Stimulated activated CD8-positive, alpha-beta memory T cell treated with anti-CD3 and anti-CD28 coated beads, Interleukin-4, amount 100 ng/mL, for 24 hours (primary cell): ENCODE measurements at places on chromosomes 2 and 18.

GRCh38 chr2:56334622-56335021 lies 150.8 kb downstream of the CCDC85A start:
- no peak for DNase-seq

DNA sequence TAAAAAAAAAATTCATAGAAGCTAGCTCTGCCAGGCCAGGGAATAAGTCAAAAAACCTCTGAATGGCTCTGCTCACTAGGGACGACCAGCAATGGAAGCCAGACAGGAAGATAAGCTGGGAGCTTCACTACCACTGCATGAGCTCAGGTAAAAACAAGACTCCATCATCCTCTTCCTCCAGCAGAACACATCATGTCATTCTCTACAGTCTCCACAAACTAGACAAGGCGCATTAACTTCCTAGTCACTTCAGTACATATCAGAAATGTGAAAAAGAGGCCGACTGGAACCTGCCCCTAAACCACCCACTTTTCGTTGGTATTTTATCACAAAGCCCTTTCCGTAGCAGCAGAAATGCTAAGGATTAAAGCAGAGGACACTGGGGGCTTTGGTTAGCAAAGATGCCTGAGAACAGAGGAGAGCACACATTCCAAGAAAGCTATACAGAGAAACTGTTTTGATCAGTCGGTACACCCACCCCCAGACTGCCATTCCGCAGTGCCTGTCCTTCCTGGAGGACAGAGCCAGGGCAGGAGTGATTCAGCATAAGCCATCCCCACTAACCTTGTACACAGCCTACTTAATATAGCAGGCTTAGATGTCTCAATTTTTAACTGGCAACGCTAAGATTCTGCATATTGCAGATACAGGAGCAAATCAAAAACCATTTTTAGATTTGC lies 53.4 kb downstream of the AAK1 start:
- DNase-seq: no peak

- DNase-seq: no peak
These were observed 85.3 kb downstream of the CAPN13 start for GRCh38 chr2:30721668-30722647.

DNA sequence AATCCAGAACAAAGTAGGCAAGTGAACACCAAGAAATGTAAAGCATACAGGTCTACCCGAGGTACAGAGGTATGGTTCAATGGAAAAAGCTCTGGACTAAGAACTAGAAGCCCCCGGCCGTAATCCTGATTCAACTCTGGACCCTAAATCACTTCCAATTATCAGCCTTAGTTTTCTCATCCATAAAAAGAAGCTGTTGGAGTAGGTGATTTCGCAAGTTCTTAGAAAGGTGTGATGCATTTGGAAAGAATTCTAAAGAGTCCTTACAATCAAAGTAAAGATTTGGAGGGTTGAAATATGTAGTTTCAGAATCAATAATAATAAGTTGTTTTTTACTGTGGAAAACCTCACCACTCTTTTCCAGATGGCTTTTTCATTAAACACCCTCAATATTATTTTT lies 622.1 kb upstream of the ID2 start:
- DNase-seq: no peak

DNA sequence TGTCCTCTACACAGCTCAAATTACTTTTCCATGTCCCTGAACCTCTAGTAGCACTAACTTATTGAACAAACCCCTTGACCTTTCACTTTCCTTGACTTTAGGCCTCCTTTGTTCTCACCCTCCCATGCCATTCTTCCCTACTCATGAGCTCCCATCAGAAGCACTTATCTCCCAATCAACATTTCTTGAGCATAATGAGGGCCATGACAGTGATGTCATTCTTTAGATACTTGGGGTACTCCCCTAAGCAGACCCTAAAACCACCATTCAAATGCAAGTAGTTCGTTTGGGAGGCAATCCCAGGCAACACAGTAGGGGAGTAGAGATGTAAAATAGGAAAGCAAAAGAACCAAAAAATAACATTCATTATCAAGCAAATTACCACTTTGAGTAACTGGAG lies 115.9 kb upstream of the ARHGAP28 start:
- DNase-seq: no peak

- no peak for DNase-seq
These were observed 89.5 kb downstream of the COL6A3 start for GRCh38 chr2:237324405-237324831.

DNA sequence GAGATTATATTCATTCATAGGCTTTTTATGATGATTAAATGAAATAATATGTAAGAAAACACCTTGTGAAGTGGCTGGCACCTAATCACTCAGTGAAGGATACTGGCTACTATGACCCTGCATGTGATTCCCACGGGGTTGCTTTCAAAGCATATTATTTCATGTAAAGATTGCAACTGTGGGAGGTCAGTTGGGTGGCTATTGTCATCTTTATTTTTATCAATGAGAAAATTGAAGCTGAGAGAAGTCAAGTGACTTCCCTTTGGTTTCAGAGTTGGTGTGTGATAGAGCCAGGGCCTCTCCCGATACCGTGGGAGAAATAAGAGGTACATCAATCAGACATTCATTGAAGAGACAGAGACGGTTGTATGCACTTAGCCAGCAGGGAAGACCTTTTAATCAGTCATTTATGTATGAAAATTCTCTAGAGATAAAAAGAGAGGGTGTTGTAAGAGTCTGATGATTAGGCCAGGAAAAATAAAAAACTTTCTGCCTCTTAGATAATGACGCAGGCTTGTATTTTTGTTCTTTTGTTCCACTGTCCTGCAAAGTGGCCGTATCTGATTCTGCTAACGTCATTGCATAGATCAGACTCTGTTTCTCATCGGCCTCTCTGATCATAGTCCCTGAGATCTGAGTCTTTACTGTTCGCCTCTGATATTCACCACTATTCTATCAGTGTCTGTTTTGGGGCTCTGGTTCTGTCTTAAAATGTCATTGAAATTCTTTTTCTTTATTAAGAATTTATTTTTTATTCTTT lies 50.5 kb downstream of the QPCT start:
- DNase-seq: no peak

DNA sequence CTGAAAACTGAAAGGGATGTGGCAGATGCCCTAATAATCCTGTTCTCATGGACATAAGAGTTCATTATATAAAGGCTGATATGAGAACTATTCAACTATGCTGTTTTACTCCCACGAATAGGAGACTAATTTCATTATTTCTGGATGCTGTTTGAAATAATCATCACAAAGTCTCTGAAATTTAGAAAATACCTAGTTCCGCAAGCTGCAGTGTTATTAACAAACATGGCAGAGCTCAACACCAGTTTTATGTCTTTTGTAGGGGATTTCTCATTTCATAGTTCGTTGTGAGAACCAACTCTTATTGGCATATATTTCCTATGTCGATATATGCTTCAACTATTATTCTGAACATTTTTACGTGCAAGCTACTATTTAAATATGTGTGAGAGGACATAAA lies 200.3 kb upstream of the SLC8A1 start:
- DNase-seq: no peak

DNA sequence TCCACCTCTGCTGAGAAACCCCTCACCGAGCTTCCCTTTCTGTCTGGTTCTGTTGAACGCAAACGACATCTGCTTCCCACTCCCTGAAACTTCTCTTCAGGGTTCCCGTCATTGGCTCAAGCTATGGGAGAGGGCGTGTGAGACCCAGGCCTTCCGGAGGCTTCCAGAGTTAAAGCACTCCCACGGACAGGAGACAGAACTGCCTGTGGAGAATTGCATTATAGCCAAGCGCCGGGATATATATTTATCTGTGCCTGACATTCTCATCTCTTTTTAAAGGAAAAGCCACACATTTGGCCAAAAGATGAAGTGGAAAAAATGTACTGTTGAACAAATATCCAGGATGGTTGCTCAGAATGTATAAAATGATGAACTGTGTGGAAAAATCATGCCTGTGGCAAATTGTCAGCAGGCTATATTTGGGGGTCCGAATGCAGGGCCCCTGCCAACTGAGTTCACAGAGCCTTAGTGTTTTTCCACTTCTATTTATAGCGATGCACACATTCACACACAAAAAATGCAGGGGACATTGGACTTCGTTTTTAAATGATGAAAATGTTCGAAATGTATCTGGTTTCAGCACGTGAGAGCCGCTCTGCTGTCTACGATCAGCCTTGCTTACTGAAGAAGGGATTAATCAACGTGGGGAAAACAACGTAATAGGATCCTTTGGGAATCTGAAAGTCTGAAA lies 59.5 kb downstream of the E2F6 start:
- DNase-seq: no peak

DNA sequence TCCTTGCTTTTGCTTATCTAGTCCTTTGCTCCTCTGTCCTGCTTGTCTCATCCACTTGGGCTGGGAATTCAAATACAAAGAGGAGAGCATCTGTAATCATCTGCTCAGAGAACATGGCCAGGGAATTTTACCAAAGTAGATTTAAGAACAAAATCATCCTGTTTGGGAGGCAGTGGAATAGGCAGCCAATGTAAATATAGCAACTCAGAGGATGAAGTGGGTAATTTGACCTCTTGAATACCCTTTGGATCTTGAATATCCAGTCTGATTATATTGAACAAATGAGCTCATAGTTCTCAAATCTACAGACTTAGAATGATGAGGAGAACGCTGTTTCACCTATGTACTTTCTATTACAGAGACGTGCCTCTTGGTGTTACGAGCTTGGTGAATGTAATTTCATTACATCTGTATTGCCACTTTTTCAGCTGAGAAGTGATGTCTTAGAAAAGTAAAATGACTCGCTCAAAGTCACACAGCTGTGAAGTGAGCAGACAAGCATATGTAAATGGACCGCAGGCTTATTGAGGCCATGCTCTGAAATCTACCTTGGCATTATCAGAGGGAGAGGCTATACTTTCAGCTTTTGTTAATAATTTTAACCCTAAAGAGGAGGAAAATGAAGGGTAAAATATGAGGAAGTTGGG lies 266.3 kb downstream of the MTX2 start:
- no peak for DNase-seq

GRCh38 chr2:60885683-60886082 lies 4.3 kb downstream of the REL start:
- no peak for DNase-seq

DNA sequence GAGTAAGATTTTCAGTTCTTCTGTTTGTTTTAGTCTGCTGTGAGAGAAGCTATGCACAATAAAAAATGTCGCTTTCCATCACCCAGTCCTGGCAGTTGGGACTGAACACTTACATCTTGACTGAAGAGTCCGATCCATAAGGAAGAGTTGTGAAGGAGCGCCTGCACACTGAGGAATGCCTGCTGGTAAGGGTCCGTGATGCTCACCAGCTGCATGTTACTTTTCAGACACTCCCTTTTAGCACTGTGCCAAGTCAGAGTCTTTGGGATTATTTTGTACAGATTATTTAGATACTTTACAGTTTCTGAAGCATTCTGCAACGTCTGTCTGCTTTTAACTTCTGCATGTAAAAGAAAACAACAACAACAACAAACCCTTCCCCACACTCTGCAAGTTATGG lies 42.6 kb upstream of the CD302 start:
- DNase-seq: no peak

- no peak for DNase-seq
These were observed 18.1 kb downstream of the CPSF3 start for GRCh38 chr2:9441556-9441955.

- DNase-seq: no peak
These were observed 65.1 kb upstream of the MAPRE2 start for GRCh38 chr18:34976123-34976522.

DNA sequence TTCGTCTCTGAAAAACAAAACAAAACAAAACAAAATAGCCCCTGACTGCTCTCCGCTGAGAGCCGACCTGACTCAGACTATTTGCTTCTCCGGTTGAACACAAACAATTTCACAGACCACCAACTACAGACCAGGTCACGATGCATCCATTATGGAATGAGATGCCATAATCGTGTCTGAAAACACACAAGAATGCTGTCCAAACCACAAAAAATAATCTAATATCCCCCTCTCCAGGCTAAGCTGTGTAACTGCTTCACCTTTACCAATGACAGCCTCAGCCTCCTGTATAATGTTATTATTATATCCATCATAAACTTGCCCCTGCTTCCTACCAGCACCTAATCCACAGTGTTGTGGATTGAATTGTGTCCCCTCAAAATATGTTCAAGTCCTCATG lies 114.7 kb downstream of the DNAH6 start:
- no peak for DNase-seq
